ENCODE measurements at places on chromosomes 4 and X. TPM values are rescaled to one million over a fixed set of nuclear protein-coding genes. Genes with fewer than 3 reads are reported as not detected.

SMIM10L2A gene
- not detected for total RNA-seq

GYG2 gene
- total RNA-seq: 18.2 TPM

WAS gene
- total RNA-seq: 0.14 TPM

PRR32 gene
- not detected for total RNA-seq

LRCH2 gene
- total RNA-seq: 13.1 TPM

TBC1D8B gene
- 10.6 TPM for total RNA-seq

ZNF711 gene
- 0.57 TPM for total RNA-seq

TMEM271 gene
- total RNA-seq: not detected

TIMM17B gene
- 35.5 TPM for total RNA-seq

RNF128 gene
- 11.0 TPM for total RNA-seq

MTMR8 gene
- not detected for total RNA-seq

FANCB gene
- 2.6 TPM for total RNA-seq

PNMA5 gene
- not detected for total RNA-seq

CT45A3 gene
- not detected for total RNA-seq

PABPC5 gene
- total RNA-seq: not detected

GPR78 gene
- 1.3 TPM for total RNA-seq

TLR8 gene
- total RNA-seq: not detected

EVC gene
- total RNA-seq: 64.7 TPM

TCEAL7 gene
- total RNA-seq: 11.7 TPM

UGT2B11 gene
- not detected for total RNA-seq

TAF7L gene
- 1.1 TPM for total RNA-seq

BEX1 gene
- total RNA-seq: 9.0 TPM

SRPX2 gene
- 73.2 TPM for total RNA-seq

RXFP1 gene
- total RNA-seq: 0.29 TPM

DMP1 gene
- total RNA-seq: not detected

PPA2 gene
- total RNA-seq: 61.7 TPM

RNF212 gene
- 0.72 TPM for total RNA-seq

CSAG2 gene
- not detected for total RNA-seq

CT45A2 gene
- total RNA-seq: not detected

PSAPL1 gene
- not detected for total RNA-seq

SPANXA2 gene
- total RNA-seq: not detected

IQCM gene
- total RNA-seq: not detected

CCNB3 gene
- 2.6 TPM for total RNA-seq

IQSEC2 gene
- total RNA-seq: 11.7 TPM

INPP4B gene
- total RNA-seq: 2.8 TPM

CYP4V2 gene
- total RNA-seq: 15.0 TPM

MAGEB17 gene
- not detected for total RNA-seq

ADAM29 gene
- not detected for total RNA-seq

FRMPD4 gene
- total RNA-seq: 14.0 TPM

GUCY1A1 gene
- total RNA-seq: 0.14 TPM

RAB39B gene
- total RNA-seq: 0.14 TPM

CWH43 gene
- not detected for total RNA-seq

GK gene
- 30.4 TPM for total RNA-seq

KLHL34 gene
- 0.14 TPM for total RNA-seq

IBSP gene
- 0.14 TPM for total RNA-seq

CFP gene
- 0.57 TPM for total RNA-seq

TMEM31 gene
- total RNA-seq: not detected

NXF2 gene
- not detected for total RNA-seq
